Skin of body (tissue), 3 donors: ENCODE measurements at places on chromosomes 6 and 20. TPM values are rescaled to one million over a fixed set of nuclear protein-coding genes. Genes with fewer than 3 reads are reported as not detected.

GGT7 gene
- total RNA-seq: 7.0 TPM

KCNK16 gene
- not detected for total RNA-seq

DNA sequence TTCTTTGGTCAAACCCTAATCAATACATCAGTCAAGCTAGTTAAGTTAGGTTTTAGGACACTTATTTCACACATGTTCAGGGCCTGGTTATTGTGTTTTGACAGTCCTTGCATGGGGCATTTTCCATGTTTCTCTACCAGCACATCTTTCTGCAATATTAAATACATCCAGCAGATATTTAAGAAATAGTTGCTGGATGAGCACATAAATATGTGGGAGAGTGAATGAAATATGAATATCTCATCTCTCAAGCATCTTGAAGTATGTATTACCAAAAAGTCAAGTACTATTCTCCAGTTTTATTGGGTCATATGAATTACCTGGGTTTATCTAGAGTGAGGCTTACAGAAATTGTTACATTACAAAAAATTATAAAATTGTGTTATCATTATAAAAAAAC, 621.9 kb upstream of the GJE1 start:
- no peak for DNase-seq

- no peak for DNase-seq
These were observed 12.0 kb downstream of the RTN4IP1 start for GRCh38 chr6:106617302-106617701.

DNA sequence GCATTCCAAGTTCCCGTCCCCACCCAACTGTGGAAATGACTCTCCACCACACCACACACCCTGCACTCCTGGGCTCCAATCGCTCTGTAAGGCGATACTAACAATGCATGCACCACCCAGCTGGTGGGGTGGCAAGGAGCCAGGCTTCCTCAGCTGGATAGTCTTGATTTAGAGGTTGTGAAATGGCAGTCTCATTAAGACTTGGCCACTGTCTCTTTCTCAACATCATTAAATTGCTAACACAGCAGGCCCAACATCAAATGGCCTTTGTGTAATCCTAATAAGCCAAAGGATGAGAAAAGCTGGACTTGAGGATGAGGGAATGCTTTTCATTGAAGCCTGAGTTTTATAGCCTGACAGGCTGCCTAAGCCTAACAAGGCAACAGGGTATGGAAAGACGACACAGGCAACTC, 223.7 kb downstream of the GMDS start:
- DNase-seq: no peak

SLC17A1 gene
- not detected for total RNA-seq

- DNase-seq: no peak
These were observed 74.6 kb downstream of the DTD1 start for GRCh38 chr20:18662279-18663040.

CST1 gene
- total RNA-seq: not detected

DNA sequence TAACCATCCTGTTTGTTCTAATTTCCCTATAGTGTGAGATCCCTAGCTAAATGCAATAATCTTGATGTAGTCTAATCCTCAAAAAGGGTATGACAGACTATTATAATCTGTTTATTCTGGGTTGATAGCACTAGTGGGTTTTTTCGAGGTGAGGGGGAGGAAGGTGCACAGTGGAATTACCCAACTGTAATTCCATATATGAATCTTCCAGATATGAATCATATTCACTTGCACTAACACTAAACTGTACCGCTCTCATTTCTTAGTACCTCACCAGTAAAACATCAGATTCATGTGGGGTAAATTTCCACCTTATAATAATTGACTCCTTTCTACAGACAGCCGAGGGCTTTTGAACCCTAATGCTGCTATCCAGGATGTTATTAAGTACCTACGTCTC, 16.5 kb downstream of the NCOA7 start:
- DNase-seq: no peak

GNAS-AS1 gene
- total RNA-seq: 1.3 TPM

- DNase-seq: no peak
These were observed 67.9 kb downstream of the CDYL start for GRCh38 chr6:4844108-4844507.

GRCh38 chr6:150134280-150134920, 8.4 kb upstream of the PPP1R14C start:
- no peak for DNase-seq

- DNase-seq: no peak
These were observed 1.9 kb downstream of the CHD6 start for GRCh38 chr20:41616228-41616627.

MLN gene
- not detected for total RNA-seq

DNA sequence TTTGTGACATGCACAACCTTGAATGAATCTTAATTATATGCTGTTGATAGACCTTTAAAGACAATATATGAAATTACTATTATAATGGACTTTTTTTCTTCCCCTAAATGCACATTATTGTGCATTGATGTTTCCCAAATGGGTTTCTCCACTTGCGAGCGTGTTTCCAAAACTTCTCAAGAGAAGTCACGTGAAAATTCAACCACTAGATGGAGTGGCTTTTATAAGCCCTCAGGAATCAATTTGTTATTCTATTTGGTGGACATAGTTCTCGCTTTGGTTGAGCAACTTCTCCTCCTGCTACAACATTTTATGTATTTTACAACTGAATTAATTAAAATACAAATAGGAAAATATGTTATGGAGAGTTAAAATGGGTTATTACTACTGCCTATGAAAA, 9.0 kb downstream of the CNR1 start:
- DNase-seq: no peak

SPDEF gene
- total RNA-seq: 0.89 TPM

SLC22A23 gene
- total RNA-seq: 11.8 TPM

- peak; percentile 41 for DNase-seq
These were observed 909 bp downstream of the DNAAF9 start for GRCh38 chr20:3406481-3407039.

DNA sequence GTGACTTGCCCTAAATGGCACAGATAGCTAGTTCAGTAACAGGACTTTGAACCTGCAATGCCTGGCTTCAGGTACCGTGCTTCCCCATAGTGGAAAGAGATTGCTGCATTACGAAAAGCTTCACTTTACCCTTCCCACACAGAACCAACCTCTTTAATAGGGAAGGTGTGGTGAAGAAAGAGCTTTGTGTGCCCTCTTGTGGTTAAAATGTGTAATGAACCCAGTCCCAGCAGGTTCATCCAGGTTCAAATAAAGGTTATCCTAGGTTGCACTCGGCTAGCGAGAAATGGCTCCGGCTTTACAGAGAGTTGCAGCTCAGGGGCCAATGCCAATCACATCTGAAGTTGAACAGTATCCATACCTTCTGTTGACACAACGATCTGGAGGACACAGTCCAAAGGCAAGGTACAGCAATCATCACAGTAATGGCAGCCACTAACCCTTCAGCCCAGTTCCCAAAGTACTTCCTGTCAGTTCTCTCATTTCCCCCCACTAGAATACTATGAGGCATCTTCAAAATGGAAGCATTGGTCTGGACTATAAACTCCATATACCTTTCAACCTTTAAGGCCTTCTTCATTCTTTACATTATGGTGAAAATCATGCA, 3.0 kb downstream of the DEFB115 start:
- DNase-seq: no peak

- no peak for DNase-seq
These were observed 2.5 kb downstream of the MRS2 start for GRCh38 chr6:24405262-24405661.

- no peak for DNase-seq
These were observed 120.1 kb downstream of the AIG1 start for GRCh38 chr6:143180826-143181225.

DNA sequence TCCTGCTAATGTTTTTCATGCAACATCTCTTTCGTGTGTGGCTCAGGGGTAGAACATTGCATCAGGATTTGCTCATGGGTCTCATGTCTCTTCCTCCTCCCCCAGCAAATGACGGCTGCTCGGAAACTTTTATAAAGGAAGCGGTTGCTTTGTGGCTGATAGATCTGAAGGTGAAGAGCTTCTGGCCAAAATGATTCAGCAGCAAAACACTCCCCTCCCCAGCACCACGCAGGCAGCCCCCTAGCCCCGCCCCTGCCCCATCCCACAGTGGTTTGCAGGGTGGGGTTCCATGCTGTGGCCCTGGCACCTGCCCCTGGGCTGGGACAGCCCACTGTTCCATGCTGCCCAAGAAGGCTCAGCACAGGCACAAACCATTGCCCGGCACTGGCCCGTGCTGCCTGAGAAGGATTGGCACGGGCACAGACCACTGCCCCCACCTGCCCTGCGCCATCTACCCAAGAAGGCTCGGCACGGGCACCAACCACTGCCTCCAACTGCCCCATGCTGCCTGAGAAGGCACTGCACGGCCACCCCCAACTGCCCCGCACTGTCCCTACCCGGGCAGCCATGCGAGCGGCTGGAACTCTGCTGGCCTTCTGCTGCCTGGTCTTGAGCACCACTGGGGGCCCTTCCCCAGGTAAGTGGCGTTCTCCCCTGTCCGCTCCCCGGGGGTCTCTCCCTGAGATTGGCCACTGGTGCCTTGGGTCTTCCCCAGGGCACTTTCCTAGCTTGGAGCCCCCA, at the start of gene CST7:
TSS of gene CST7 (plus strand) at position 331 of the 741 bp plus-strand sequence. CDS start at position 568, 237 bp downstream.
- DNase-seq: no peak

GRCh38 chr6:21587961-21588480, 5.5 kb upstream of the SOX4 start:
- DNase-seq: peak; percentile 80
